Left ventricle myocardium inferior (tissue), 1 donor: ENCODE measurements at places on chromosomes 11 and 22. TPM values are rescaled to one million over a fixed set of nuclear protein-coding genes. Genes with fewer than 3 reads are reported as not detected.

The TRIM49 gene
- total RNA-seq: not detected

The GRAP2 gene
- 1.6 TPM for total RNA-seq

GRCh38 chr11:107591378-107592230 lies 657 bp downstream of the ELMOD1 start:
- peaks cover 98% of the 10 kb centered on the region for H3K27me3 ChIP-seq
- no peak for DNase-seq

- H3K4me3 ChIP-seq: no peak overlapping the region
- DNase-seq: no peak
- H3K27me3 ChIP-seq: no peaks in the 10 kb centered on the region
Observed at GRCh38 chr11:46370253-46370652, 11.2 kb upstream of the MDK start.

The CABP7 gene
- total RNA-seq: not detected

DNA sequence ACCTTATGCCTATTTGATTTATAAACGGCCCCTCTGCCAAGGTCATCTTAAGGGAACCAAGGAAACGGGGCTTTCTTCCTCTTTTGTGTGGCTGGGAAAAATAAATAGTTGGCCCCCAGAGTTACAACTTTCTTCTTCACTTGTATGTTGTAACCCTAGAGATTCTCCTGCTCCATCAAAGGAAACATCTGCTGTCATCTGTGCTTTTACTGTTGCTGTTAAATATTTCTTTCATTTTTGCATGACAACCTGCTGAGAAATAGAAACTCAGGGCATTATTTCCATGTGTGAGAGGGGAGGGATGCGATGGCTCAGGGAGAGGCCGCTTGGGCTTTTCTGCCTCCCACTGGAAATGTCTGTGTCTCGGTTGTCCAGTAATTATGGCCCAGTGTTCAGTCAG lies 21.8 kb upstream of the CDC42EP2 start:
- no peak for DNase-seq
- no peak overlapping the region for H3K4me3 ChIP-seq
- no peaks in the 10 kb centered on the region for H3K36me3 ChIP-seq
- H3K27ac ChIP-seq: peak overlapping the region; percentile 90
- no peaks in the 10 kb centered on the region for H3K27me3 ChIP-seq

The NRIP3 gene
- total RNA-seq: 1.9 TPM

DNA sequence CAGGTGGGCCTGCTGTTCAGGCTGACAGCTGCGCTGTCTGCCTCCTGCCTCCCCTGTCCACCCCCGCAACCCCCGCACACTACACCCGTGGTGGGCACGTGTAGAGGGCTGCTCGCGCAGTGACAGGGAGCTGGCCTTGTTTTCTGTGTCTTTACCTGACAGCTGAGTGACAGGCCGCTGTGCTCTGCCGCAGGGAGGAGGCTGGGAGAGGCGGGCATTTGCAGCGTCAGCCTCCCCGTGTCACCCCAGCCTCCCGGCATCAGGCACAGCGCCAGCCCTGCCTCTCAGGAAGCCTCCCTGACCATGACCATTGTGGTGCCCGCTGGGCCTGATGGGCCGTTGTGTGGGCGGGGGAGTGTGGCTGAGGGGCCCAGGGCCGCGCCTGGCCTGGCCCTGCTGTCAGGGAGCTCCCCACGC lies 32.0 kb upstream of the RELT start:
- H3K4me1 ChIP-seq: peaks cover 61% of the 10 kb centered on the region
- no peaks in the 10 kb centered on the region for H3K27me3 ChIP-seq
- H3K36me3 ChIP-seq: peaks cover 16% of the 10 kb centered on the region
- H3K4me3 ChIP-seq: peak overlapping the region; percentile 25
- H3K27ac ChIP-seq: peak overlapping the region; percentile 54
- DNase-seq: peak; percentile 52
